Endothelial cell of umbilical vein (primary cell): ENCODE measurements at places on chromosomes 11 and 22.
A peak's percentile ranks its signal among the peaks of the same experiment; 100 is the strongest.

DNA sequence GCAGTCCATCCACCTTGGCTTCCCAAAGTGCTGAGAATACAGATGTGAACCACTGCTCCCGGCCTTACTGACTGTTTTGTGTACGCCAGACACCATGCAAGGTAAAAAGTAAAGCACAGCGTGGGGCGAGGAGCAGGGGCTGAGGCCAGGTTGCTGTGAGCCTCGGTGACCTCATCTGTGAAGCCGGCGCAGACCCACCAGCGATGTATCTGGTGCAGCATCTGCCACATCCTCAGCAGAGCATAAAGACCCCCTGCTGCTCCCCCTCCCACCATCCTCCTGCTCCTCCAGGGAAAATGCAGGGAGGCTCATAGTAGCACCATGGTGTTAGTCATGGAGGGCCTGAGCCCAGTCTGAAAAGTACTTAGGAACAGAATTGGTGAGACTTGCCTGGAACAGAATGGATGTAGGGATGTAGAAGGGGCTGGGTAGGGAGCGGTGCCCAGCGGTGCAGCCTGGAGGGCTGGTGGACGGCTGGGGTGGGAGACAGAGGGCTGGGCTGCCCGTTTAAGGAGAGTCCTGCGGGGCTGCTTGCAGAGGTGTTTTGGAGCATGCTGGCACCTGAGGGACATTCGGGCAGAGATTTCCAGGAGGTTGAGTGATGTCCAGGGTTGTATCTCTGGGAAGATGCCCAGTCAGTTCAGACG lies 462.4 kb downstream of the BRD1 start:
- no peak for DNase-seq

DNA sequence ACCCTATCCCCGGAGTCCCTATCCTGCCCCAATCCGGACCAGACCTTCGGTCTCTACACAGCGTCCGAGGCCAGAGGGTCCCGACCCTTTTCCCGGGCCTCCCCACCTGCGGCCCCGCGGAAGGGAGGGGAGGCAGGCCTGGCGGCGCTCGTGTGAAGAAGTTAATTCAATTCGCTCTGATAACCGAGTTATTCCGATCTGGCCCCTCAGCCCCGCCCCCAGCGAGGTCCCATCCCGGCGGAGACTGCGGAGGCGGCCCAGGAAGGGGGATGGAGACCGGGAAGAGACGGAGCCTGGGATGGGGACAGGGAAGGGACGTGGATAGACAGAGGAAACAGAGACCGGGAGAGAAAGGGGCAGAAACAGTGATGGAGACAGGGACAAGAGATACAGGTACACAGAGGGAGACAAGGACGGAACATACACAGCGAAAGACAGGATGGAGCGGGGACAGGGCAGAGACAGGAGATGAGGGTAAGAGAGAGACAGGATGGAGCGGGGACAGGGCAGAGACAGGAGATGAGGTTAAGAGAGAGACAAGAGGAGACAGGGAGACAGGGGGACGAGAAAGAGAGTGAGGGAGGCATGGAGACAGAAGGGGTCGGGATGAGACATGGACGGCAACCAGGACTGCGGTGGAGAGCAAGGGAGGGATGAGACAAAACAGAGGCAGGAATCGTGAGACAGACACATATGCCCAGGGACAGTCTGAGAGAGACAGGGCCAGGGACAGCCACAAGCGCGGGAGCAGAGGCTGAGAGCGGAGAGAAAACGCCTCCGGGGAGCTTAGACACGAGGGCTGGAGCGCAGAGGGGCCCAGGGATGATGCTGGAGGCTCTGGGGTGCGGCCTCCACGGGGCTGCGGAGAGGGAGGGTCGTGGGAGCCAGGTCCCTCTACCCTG lies 636 bp upstream of the PHOX2A start:
- no peak for DNase-seq

GRCh38 chr11:92728628-92729027 lies 240.8 kb upstream of the MTNR1B start:
- DNase-seq: no peak

DNA sequence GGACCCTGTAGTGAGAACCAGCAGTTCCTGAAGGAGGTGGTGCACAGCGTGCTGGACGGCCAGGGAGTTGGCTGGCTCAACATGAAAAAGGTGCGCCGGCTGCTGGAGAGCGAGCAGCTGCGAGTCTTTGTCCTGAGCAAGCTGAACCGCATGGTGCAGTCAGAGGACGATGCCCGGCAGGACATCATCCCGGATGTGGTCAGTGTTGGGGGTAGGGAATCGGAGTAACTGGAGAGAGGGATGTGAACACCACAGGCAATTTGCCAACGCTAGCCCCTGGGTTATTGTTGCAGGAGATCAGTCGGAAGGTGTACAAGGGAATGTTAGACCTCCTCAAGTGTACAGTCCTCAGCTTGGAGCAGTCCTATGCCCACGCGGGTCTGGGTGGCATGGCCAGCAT lies 19.9 kb downstream of the MADD start:
- DNase-seq: no peak

- no peak for DNase-seq
Observed at GRCh38 chr22:32319861-32320406, 37.7 kb upstream of the RFPL3 start.

DNA sequence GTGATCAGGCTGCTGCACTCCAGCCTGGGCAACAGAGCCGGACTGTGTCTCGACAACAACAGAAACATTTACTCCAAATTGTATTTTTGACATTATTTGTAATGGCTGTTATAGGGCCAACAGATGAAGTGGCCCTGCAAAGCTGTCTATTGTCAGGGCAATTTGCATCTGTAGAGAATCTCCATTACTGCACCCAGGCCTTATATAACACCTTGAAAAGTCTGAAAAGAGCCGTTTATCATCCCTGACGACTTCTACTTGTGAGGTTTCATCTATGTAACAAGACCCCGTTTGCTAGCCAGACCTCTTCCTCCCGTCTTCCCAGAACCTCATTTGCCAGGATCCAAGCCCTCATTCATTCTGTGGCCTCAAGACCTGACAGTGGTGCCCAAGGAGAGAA lies 9.1 kb upstream of the CTTN start:
- no peak for DNase-seq

DNA sequence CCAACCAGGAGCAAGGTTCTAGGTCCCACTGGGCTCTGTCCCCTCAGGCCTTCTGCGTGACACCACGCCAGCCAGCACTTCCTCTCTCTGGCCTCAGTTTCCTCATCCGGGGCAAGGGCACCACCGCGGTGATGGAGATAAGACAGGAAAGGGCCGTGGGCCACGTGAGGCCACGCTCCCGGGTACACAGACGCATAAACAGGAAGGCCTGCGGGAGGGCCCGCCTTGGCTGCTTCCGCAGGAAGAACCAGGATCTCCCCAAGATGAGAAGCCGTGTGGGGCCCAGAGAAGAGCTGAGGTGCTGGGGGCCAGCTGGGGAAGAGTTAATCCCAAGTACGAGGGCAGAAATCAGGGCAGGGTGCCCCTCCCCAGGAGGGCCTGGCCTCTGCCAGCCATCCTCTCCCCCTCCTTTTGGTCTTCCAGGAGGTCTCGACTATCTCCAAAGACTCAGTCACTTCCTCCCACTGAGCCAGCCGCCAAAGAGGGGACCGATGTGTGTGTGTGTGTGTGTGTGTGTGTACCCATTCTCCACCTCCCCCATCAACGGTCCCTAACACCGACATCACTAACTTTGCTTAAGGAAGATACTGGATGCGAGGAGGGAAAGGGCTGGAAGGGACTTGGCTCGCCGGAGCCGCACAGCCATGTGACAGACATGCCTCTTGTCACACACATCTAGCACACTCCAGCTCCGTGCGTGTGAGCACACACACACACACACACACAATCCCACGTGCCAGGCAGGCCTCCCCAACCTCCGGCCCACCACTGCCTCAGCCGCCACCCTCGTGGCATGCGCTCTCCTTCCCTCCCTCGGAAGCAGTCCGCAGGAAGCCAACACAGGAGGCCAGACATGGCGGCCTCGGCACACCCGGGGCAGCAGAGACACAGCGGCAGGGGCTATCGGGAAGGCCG lies 1.4 kb downstream of the MFNG start:
- peak; percentile 88 for DNase-seq

DNA sequence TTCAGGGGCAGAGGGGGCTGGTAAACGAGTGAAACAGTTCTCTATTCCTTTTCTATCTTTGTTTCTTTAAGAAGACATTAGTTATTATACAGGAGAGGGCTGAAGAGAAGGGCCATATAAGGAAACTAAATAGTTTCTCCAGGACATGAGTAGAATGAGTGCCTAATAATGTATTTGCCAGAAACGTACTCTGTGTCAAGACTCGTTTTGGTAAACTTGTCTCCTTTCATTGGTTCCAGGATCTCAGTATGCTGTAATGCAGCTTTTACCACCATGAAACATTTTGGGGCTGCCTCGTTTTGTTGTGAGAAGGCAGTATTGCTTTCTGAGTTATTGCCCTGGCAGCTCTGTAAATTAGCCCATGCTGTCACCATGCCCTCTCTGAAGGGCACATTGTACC lies 51.7 kb downstream of the POLD3 start:
- DNase-seq: no peak

DNA sequence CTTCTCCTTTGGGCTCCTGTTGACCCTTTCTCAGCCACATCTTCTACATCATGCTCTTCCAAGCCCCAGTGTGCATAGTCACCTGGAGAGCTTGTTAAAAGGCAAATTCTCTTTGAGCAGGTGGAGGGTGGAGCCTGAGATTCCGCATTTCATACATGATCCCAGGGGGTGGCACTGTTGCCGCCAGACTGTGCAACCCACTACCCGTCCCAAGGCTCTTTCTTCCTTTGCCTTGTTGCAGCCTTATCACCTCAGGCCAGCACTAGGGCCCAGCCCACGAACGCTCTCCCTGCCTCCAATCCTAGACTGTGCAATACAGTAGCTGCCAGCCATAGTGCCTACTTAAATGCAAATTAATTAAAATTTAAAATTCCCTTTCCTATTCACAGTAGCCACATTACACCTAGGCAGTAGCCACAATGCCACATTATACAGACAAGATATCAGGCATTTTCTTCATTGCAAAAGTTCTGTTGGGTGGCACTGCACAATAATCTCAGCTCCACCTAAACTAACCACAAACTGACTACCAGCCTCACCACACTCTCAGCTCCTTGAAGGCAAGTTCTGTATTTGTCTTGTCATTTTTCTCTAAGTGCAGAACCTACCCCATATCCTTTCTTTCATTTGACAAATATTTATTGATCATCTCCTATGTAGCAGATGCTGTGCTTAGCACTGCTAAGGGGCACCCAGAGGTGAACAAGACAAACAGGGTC lies 4.6 kb upstream of the KCNJ5 start:
- no peak for DNase-seq

DNA sequence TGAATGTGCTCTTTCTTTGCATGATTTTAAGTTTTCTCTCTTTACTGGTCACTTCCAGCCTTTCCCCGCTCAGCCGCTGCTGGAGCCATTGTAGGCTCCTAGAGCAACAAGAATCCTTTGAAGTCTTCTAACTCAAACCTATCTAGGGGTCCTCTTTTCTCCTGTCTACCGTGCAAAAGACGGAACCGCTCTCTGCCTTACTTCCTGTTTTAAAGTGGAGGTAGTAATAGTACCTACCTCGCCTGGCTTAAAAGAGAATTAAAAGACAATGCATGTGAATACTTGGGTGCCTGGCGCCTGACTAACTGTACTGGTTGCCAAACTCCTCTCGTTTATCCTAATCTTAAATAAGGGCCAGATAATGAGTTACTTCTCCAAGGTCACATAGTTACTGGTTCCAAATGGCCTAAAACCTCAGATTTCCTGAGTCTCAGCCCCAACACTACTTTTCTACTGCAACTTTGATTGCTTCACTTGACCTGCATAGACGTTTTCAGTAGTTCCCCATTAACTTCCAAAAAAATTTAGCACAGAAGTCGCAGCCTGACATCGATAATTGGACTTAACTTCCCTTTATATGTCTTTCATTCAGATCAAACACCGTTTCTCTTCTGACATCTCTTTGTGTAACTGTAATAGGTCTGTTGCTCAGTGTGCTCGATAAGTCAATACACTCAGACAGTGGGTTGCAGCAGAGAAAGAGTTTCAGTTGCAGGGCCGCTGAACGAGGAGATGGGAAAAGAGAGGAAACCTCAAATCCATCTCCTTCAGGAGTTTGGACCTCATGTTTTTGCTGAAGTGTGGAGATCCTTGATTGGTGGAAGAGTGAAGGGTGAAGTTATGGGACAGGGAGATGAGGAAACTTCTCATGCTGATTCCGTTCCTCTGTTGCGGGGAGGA lies 891 bp downstream of the SAMM50 start:
- DNase-seq: no peak

GRCh38 chr22:31141551-31141950 lies 1.2 kb upstream of the PLA2G3 start:
- no peak for DNase-seq

- DNase-seq: peak; percentile 99
Observed at GRCh38 chr11:75554258-75555022, 7.6 kb upstream of the SERPINH1 start.

DNA sequence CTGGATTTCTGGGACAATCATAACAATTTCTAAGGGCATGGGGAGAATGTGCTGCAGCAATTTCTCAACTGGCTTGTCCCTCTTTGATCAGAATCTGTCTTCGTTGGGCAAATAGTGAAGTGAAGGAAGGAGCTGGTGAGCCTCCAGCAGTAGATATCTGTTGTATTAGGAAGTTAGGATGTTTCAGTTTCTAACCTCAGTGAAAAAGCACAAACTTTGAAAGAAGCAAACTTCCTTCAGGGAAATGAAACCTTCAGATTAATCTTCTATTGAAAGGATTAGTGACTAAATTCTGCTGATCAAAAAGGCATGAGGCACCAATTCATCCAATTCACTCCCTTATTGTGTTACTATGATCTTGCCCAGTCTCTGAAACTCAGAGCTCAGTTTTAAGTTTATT lies 24.3 kb downstream of the LMO2 start:
- no peak for DNase-seq

DNA sequence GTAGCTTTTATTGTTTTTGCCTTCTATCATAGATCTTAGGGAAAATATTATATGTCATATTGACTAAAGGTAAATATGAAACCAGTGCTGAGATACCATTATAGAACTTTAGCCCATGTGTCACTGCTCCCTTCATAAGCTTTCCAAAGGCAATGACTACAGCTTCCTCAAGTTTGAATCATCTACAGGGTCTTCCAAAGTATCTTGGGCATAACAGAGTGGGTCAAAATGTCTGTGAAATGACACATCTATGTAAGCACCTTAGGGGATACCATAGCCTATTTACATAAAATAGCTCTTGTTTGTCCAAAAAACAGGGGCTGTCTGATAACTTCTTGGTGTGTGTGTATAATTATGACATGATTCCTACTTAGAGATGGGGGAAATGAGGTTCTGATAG lies 52.5 kb downstream of the RELT start:
- DNase-seq: no peak

DNA sequence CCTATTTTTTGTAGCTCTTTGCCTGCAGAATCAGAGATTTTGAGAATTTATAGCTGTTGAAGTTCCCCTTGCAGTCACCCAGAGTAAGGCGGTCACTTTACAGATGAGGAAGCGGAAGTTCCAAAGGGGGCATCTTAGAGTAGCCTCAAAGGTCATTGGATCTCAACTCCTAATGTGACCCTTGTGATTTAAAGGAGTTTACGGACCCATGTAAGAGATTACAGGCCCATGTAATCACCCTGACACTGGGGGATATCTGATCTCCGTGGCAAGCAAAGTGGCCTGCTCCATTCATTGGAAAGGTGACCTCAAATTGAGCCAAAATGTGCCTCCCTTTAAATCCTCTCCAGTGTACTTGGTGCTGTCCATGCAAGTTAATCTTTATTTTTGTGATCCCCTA lies 15.7 kb downstream of the P2RX3 start:
- DNase-seq: no peak
